ENCODE measurements at places on chromosomes 13 and 19.

- DNase-seq = no peak
Measured at GRCh38 chr13:84080748-84081530, 198.7 kb upstream of the SLITRK1 start.

- no peak for DNase-seq
Measured at GRCh38 chr13:51683597-51683996, 99.3 kb downstream of the WDFY2 start.

GRCh38 chr19:27750391-27751043, 1462.4 kb downstream of the UQCRFS1 start:
- DNase-seq = no peak

DNA sequence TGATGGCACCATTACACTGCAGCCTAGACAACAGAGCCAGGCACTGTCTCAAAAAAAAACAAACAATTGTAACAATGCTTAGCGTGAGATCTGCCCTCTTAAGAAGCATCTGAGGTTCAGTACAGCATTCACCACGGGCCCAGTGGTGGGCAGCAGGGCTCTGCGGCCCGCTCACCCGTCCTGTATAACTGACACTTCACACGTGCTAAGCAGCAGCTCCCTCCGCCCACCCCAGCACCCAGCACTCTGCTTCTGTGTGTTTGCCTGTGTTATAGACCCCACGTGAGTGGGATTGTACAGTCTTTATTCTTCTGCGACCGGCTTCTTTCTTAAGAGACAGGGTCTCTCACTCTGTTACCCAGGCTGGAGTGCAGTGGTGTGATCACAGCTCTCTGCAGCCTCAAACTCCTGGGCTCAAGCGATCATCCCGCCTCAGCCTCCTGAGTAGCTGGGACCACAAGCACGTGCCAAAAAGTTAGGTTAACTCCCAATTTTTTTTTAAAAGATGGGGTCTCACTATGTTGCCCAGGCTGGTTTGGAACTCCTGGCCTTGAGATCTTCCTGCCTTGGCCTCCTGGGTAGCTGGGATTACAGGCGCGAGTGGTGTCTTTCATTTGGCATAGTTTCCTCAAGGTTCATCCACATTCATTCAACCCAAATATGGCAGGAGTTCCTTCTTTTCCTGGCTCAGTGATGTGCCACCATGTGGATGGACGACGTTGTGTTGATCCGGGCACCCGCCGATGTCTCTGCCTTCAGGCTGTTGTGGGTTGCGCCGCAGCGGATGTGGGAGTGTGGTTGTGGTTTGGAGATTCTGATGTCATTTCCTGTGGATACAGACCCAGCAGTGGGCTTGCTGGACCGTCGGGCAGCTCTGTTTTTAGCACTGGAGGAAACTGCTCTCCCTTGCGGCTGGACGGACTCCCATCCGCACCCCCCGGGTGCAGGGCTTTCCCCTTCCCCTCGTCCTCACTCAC, 170.0 kb downstream of the KDM4B start:
- peak; percentile 91 for DNase-seq

GRCh38 chr13:98974053-98974452, 3.8 kb downstream of the DOCK9 start:
- no peak for DNase-seq

GRCh38 chr19:33370783-33371182, 2.7 kb upstream of the CEBPG start:
- DNase-seq = no peak

GRCh38 chr13:72537395-72537780, 190.0 kb downstream of the MZT1 start:
- no peak for DNase-seq

DNA sequence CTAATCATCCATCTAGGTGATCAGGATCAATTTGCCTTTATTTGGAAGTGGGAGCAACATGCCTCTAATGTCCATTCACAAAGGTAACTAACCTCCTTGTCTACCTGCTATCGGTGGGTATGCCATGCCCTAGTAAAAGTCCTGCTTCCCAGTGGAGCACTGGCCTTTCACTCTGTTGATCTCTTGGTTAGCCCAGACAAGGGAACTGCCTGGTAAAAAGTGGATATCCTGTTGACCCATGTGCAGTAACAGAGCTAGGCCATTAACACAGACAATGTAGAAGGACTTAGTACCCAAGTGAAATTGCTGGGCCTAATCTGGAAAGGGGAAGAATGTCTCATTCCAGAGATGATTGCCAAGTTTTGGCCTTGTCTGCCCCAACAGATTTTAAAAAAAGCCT, 171.5 kb upstream of the CSNK1A1L start:
- no peak for DNase-seq

DNA sequence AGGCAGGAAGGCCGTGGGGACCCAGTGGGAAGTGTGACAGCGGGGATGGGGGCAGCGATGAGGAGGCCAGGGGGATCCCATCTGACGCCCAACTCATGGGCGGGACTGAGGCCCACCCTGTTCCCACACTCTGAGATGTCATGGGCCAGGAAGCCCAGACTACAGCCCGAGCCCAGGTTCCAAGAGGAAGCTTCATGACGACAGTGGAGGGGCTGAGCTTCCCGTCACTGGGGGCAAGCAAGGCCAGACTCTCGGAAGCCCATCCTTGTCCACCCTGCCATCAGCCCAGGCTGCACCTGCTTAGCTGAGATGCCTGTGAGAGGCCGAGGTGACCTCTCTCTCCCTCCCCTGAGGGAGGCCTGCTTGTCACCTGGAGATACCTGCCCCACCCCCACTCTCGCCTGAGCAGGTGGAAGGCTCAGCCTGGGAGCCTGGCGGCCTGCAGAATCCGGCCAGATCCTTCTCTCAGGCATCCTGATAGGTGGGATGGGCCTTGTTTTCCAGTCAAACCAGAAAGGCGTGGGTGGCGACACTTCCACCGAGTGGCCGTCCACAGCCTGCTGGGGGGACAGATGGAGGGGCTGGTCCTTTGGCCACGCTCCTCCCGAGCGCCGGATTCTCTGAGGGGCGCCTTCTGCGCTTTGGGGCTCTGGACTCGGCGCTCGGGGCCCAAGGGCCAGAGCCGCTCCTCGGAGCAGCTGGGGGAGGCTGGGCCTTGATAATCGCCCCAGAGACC, 4.8 kb downstream of the ZBTB7A start:
- DNase-seq = no peak

DNA sequence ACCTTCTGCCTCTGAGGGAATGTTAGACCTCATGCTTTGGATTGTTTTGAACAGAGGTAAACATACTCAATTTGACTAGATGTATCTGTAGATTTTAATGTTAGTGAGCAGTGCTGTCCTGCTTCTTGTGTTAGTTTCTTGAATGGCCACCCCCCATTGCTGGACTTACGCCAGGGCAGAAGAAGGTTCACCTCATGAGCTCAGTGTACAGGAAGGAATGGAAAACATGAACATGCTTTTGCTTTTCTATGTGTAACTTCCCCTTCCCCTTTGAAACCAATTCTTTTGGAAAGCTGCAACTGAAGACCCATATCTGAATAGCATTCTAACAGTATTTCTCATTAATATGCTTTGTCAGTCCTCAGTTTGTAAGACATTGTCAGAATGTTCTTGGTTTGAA, 32.3 kb downstream of the WASF3 start:
- DNase-seq = no peak

GRCh38 chr13:79525064-79525857, 44.3 kb downstream of the NDFIP2 start:
- no peak for DNase-seq

DNA sequence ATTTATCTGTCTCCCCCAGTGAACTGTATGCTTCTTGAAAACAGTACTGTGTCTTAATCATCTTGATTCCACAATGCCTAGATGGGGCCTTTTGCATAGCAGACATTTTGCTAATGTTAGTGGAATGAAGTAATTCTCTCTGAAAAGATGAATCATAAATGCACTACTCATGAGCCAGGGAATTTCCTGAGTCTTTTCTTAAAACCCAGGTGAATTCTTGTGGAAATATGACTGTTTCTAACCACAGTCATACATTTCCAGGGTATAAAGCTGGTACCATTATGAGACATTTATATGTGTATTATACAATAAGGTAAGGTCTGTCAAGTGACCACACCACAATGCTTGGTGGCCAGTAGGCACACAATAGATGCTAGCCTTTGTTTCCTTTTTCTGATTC, 5.5 kb upstream of the KCTD4 start:
- peak; percentile 23 for DNase-seq

- DNase-seq = peak; percentile 78
Measured at GRCh38 chr19:27793128-27793643, 1419.8 kb downstream of the UQCRFS1 start.

- peak; percentile 10 for DNase-seq
Measured at GRCh38 chr13:80340651-80341100, 250 bp downstream of the SPRY2 start.

GRCh38 chr13:111905609-111905945, 161.4 kb upstream of the SOX1 start:
- DNase-seq = no peak

GRCh38 chr19:12093777-12094176, 29.2 kb downstream of the ZNF844 start:
- DNase-seq = no peak

- DNase-seq = no peak
Measured at GRCh38 chr13:43391036-43391435, 367.6 kb downstream of the DNAJC15 start.

DNA sequence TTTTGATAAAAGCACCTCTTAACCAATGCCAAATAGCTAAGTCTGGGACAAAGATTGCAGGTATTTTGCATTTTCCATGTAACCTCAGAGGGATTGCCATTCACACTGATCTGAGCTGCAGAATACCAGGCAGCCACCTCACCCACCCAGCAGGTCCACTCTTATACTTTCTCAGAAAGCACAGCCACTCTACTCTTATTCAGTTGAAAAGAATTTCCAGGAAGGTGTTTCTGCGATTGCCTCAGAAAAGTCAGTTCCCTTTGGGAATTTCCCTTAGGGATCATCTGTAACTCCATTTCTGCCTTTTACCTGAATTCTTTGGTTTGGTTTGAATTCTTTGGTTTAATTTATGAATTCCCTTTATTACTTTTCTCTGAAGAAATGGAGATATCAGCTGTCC, 904 bp upstream of the ALOX5AP start:
- no peak for DNase-seq

DNA sequence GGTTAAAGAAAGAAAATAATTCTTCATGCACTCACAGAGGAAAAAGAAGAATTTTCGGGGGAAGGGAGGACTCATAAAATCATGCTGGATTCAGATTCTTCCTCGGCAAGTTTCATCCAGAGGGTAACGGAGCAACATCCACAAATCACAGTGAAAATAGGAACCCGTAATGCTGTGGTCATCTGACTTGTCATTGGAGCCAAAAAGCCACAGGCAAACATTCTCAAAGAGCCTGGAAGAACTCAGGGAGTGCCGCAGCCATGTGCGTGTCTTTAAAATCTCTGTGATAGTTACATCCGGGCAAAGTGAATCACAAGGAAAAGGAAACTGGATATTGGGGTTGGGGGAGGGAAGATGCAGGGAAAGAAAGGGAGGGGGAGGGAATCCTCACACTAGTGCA, 33.0 kb upstream of the VSTM2B start:
- no peak for DNase-seq

- no peak for DNase-seq
Measured at GRCh38 chr13:102816708-102817107, 17.8 kb downstream of the BIVM start.

GRCh38 chr13:44884076-44884729, 105.1 kb downstream of the NUFIP1 start:
- no peak for DNase-seq

DNA sequence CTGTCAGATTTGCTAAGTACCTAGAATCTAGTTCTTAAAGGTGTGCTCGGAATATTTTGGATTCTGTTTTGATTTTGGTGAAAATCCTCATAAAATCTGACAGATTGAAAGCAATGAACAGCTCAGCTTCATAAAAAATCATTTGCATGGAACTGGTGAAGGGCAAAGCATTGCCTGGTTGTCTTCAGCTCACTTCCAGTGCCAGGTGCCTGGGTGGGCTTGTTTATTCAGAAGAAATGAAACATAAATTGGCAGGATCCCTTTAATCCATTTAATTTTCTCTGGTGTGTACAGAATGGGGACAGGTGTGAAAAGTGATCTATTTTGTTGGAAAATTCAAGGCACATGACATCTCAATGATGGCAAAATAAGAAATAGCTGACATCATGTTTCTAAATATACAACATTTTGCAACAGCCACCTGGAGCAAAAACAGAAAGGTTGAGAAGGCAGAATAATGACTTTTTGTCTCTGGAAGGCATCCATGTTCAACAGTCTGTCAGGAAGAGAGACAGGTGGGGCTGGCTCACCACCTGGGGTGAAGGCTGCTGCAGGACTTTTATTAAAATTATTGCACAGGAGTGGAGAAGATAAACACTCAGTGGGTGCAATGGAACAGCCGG, 52.2 kb downstream of the RFC3 start:
- no peak for DNase-seq

GRCh38 chr13:110062777-110063442, 244.0 kb downstream of the COL4A1 start:
- DNase-seq = no peak

DNA sequence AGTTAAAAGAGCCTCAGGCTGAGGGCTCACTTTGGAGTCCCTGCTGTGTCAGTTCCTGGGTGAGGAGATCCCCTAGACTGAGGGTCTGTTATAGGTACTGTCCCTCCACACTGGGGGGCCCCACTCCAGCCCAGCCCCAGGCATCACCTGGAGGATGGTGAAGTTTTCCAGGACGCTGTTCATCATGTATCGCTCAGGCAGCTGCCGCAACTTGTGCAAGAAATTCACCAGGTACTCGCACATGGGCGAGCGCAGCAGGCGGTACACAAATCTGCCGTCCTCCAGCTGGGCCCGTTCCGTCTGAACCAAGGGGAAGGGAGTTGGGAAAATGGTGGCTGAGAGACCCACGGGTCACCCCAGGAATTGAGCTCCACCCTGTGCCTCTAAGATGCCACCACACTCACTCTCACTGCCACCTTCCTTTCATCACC, 7.1 kb downstream of the CD37 start:
- DNase-seq = no peak

DNA sequence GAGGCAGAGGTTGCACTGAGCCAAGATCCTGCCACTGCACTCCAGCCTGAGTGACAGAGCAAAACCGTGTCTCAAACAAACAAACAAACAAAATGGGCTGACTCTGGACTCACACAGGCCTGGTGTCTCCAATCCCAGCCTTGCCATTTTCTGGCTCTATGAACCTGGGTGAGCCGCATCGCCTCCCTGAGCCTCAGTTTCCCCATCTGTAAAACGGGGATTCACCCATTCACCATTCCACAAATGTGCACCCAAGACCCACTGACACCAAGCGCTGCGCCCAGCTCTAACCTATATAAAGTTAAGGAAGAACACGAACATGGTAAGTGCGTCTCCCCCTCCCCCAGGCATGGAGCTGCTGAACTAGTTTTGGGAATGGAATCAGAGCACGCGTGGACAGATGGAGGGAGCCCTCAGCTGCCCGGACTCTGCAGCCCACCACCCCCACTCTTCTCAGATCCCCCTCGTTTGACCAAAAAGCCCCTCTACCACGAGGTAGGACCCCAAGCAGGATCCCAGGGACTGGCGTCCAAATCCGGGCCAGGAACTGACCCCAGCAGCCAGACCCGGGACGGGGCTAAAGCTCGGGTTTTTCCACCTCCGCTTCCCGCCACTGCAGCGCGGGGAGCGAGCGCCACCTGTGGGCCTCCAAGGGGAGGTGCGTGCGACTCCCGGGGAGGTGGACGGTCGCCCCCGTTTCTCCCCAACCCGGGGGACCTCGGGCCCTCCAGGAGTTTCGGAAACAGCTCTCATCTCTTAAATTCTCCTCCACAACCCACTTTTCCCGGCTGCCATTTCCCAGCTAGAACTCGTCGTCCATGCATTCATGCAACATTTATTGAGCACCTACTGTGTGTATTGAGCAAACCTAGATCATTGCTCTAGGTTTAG, 33.0 kb upstream of the ADGRE5 start:
- peak; percentile 73 for DNase-seq
